ENCODE measurements at places on chromosomes 16 and 17.

DNA sequence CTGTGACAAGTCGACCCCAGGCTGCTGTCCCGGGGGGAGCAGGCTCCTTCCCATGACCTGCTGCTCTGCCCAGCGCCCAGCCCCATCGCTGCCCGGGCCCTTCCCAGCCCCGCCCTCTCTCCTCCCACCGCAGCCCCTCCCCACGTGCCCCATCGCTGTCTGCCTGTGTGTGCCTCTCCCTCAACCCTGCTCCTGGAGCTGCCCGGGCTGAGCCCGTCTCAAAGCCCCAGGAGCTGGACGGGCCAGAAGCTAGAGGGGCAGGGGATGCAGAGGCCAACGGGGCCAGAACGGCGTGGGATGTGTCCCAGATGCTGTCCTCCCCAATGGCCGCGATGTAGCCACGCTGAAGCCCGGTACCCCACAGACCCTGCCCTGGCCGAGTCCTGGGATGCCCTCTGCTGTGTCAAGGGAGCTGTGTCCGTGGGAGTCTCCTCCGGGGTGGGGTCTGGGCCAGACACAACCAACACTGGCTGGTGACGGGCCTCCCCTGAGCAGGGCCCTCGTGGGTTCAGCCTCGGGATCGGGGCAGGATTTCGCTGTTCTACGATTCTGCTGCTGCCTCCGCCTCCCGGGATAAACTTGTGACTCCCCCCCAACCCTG is 118.2 kb upstream of the ZNF750 start:
- DNase-seq: no peak

DNA sequence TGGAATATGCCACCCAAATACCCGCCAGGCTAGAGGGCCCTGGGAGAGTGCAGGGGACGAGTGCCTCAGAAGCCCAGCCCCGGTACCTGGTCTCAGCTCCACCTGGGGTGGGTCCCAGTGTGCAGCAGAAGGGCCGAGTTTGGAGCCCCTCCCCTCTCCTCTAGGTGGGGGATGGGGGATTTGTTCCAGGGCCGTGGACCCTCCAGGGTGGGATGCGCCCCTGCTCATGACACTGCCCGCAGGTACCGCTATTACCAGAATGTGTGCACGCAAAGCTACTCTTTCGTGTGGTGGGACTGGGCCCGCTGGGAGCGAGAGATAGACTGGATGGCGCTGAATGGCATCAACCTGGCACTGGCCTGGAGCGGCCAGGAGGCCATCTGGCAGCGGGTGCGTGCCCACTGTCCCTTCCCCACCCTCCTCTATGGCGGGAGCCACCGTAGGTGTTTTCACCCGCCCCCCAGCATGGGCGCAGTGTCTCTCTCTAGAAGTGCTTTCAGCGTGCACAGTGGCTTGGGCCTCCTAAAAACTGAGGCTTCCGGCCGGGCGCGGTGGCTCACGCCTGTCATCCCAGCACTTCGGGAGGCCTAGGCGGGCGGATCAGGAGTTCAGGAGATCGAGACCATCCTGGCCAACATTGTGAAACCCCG is 1.2 kb downstream of the NAGLU start:
- DNase-seq: no peak

GRCh38 chr16:28538733-28539596 is at the start of gene NUPR1:
TSS of gene NUPR1 (minus strand) at chr16:28538974. CDS start at chr16:28538907, 67 bp downstream.
- peak; percentile 93 for DNase-seq

DNA sequence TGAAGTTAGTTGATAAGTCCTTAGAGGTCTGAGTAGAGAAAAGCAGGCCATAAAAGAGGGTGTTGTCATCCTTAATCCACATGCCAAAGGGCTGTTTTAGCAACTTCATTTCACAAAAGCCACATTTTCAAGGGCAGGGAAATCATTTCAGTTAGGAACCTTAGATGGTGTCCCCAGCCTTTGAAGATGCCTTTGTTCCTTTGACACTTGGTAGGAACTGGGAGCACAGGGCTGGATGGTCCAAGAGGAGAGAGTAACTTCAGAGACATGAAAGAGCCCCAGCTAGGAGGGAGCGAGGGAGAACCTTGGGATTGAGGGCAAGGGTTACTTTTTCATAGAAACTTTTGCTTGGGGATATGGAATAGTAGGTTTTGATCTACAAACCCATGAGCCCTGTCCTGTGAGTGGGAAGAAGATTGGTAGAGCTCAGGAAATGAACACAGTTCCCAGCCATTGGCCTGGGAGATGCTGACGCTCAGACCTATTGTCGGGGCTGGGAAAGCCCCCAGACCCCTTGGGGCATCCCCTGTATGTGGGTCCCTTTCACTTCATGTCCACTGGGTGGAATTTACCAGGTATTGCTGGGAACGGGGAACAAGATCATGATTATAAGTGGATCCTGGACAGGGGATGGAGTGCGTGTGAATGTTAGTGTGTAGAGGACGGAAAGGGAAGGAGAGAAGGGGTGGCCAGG is 18.9 kb downstream of the MSI2 start:
- no peak for DNase-seq

DNA sequence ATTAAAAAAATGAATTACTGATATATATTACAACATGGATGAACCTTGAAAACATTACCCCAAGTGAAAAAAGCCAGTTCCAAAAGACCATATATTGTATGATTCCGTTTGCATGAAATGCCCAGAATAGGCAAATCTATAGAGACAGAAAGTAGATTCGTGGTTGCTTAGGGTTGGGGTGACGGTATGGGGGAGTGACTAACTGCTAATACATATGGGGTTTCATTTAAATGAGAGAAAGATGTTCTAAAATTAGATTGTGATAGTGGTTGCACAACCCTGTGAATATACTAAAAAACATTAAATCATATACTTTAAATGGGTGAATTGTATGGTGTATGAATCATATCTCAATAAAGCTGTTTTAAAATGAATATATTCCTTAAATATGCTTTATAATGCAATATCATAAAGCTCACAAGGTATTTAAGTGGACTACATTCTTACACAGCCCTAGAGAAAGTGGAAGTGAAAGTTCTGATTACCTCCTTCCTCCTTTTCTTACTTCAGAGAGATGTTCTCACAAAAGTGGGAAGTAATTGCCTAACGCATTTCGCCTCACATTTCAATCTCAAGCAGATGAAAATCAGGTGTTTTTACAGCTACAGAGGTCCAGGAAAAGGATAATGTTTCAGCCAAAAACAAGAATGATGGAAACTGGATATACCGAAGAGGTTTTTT is 142.7 kb upstream of the GNAO1 start:
- DNase-seq: no peak

- DNase-seq: no peak
Measured at GRCh38 chr17:61314368-61315078, 85.1 kb upstream of the TBX2 start.

DNA sequence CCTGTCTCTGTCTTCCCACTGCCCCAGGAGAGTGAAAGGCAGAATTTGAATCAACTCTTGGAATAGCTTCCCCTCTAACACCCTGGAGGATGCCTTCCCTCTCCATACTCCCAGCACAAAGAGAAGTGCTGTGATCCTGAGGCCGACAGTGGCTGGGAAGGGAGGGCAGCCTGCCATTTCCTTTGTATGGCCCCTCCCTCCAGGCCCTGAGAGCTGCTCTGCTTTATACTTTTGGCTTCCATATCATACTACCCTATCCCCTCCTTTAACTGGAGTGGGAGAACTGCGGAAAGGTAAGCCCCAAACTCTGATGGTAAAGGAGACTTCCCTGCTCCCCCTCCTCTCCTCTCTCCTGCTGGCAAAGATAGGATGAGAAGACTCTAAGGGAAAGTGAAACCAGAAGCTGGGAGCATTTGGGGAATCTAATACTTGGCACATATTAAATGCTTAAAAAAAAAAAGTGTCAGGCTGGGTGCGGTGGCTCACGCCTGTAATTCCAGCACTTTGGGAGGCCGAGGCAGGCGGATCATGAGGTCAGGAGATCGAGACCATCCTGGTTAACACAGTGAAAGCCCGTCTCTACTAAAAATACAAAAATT is 4.1 kb upstream of the MED24 start:
- DNase-seq: no peak

GRCh38 chr17:29054835-29055234 is 11.9 kb downstream of the PIPOX start:
- DNase-seq: no peak

DNA sequence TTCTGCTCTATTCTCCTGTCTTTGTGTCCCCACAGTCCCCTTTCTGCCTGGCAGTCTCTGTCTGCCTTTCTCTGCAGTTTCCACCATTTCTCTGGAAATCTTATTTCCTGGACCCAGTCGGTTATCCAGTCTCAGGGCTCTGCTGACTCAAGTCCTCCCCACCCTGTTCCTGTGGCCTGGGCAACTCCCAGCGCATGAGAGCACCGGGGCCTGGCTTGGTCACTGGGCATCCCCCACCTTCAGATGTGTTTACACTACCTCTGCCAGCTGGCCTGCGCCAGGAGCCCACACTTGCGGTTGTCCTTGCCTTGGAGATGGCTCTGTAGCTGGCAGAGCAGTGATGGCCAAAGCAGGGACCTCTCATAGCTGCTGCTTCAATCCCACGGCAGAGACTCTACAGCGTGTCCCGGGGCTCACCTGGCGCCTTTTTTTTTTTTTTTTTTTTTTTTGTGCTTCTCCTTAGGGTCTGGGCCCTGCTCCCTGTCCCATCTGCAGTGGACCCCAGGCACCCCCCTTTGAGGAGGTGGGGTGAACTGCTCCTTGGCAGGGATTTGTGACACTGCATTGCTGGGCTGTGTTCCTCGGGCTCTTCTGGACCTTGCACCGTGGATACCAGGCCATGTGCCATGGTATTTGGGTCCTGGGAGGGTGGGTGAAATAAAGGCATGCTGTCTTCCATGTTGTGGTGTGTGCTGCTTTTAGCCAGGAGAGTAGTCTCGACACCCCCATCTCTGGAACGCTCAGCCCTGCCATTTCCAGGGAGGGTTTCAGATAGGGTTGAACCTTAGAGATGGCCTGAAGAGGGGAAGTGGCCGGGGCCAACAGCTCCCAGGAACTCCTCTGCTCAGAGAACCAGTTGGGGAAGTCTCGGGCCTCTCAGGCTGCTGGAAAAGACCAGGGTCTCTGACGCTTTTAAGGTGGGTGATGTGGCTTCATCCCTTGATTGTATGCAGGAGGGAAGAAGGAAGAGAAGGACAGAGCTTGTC is 17.5 kb downstream of the GUCY2D start:
- DNase-seq: no peak

GRCh38 chr17:45172541-45173286 is 11.0 kb downstream of the HEXIM2 start:
- DNase-seq: peak; percentile 26

- no peak for DNase-seq
Measured at GRCh38 chr17:73710095-73710592, 65.9 kb upstream of the SDK2 start.

GRCh38 chr16:69889295-69889964 is 61.7 kb upstream of the CLEC18A start:
- DNase-seq: no peak

GRCh38 chr16:80846680-80847079 is 42.3 kb upstream of the CDYL2 start:
- DNase-seq: no peak

GRCh38 chr16:72969146-72969545 is 78.8 kb downstream of the ZFHX3 start:
- no peak for DNase-seq

DNA sequence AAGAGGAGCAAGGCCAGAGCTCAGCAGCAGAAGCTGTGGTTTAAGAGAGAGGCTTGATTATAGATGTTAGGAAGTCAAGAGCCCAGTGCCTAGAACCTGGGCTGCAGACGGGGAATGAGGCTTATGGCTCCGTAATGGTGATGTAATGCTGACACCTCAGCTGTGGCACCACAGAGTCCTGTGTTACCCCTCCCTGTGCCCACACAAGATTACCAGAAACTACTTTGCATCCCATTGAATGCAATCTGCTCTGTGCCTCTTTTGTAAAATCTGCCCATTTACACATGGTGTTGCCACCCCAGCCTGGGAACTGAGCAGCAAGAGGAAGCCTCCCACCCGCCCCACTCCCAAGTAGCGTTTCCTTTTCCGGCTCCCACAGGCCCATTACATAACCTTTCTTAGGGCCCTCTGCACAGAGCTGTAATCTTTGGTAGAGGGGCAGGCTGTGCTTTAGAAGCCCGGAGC is 57.0 kb downstream of the PITPNC1 start:
- no peak for DNase-seq

Data from BJ (cell line).